ENCODE measurements at places on chromosomes 13 and 19. TPM values are rescaled to one million over a fixed set of nuclear protein-coding genes. Genes with fewer than 3 reads are reported as not detected.

Gene UPK1A
- not detected for total RNA-seq

- no peak for DNase-seq
These were observed 170.1 kb downstream of the RGCC start for GRCh38 chr13:41627425-41627824.

- no peak for DNase-seq
These were observed 301.7 kb downstream of the NDFIP2 start for GRCh38 chr13:79782541-79783205.

- DNase-seq = peak; percentile 51
These were observed 818.2 kb downstream of the UQCRFS1 start for GRCh38 chr19:28394725-28395124.

DNA sequence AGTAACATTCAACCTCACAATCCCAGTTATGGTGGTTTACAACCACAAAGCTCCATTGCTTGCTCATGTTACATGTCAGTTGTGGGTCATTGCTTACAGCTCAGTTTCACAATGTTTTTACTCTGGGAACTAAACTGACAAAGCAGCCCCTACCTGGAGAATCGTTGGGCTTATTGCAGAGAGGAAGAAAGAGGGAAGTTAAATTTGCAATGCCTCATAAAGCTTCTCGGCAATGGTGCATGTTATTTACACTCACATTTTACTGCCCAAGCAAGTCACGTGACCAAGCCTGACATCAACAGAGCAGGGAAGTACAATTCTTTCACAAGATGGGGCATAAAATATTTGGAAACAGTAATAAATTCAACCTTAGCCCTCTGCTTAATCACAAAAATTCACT lies 441.6 kb downstream of the TDRD3 start:
- no peak for DNase-seq

- no peak for DNase-seq
These were observed 86.5 kb downstream of the COL4A1 start for GRCh38 chr13:110220471-110220870.

DNA sequence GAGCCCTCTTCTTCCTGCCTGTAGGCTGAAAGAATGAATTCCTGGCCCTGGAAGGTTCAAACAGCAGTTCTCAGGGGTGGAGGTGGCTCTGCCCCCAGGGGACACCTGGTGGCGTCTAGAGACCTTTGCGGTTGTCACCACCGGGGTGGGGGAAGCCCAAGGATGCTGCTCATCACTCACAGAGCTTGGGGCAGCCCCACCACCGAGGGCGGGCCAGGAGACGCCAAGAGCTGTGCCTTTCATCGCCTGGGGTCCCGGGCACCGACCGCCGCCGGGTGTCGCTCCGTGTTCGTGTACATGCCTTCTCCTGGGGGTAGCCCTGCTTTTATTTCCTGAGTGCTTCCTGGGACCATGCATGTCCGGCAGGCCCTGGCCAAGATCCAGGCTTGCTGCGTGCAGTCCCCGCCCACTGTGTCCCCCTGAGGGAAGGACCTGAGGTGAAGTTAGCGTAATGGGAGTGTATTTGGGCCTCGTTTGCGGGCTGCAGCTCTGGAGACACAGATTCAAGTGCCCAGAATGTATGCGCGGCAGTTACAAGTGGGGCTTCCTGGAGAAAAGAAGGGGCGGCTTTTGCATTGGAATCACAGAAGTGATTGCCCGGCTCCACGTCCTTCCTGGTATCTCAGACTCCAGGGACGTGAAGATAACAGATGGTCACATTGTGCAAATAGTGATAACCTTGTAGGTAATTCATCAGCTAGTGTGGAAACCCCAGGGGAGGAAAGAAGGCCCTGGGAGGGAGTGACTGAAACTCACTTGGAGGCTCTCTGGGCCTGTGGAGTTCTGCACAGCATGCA lies 7.8 kb downstream of the DOT1L start:
- DNase-seq = peak; percentile 82

DNA sequence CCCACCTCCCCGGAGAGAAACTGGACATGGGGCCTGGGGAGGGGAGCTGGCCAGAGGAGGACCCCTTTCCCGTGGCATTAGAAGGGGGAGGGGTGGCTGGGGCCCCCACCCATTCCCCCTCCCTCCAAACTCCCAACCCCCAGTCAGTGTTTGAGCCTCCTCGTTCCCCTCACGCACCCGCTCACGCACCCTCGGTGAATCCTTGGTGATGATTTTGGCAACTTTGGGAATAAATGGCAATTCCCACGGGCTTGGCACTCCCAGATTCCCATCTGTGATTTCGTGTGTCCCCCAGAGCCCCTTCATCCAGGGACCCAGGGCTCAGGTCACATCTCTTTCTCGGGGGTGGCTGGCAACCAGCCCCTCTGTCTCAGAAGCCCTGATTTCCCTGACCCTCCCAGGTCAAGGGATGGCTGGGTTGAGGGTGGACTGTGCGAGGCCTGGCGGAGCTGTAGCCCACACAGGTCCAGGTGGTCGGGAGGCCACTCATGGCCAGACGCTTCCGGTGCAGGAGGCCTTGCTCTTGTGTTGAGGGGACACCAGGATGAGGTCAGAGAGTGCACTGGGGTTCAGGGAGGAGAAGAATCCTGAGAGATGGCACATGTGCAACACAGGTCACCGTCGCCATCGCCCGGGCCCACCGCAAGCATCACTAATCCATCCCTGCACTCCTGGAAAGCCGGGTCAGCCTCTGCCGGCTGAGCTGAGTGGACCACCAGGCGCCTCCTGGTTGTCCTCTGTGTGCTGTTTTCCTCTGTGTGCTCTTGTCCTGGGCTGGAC lies 20.7 kb downstream of the EPN1 start:
- no peak for DNase-seq

Gene IRGC
- not detected for total RNA-seq

GRCh38 chr13:87712012-87712411 lies 40.8 kb downstream of the SLITRK5 start:
- no peak for DNase-seq

Gene BRSK1
- 25.7 TPM for total RNA-seq

DNA sequence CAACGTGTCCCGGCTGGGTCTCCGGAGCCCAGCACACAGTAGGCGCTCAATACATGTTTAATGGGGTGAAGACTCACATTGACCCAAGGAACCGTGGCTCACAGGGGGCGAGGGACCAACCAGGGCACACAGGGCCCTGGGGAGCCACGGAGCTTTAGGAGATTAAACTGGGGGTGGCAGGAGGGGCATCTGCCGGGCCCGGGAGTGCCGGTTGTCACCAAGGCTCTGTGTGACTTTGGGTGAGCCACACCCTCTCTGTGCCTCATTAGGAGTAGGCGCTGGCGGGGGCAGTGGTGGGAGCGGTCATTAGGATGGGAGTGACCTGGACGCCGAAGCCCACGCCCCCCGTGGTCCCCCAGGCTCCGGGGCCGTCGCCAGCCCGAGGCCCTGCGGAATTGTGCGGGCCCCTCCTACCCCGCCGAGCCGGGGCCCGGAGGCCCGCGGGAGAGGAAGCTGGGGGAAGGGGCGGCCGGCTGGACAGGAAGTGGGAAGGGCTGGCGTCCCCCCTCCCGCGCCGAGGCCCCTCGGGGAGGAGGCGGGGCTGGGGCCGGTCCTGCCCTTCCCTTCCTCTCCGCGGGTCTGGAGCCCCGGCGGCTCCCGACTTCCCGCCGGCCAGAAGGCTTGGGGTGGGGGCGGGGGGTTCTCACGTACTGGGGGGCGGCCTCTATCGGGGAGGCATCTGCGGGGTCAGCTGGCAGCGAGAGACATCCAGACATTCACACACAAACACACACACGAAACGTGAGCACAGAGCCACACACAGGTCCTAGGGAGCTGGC lies 1.8 kb upstream of the SSBP4 start:
- DNase-seq = no peak

DNA sequence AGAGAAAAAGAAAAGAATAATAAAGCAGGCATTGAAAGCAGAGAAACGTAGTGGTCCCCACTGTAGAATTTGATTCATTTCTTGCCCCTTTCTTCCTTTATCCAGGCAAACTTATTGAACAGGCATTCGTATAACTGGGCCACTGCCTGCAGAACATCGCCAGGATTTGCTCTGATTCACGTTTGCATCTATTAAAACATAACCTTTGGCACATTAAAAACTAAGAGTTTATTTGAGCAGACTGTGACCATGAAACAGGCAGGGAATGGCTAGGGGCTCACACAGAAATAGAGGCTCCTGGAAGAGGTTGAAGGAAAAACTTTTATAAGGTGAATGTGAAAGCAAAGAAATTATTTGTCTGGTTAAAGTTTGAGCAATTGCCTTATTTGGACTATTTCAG lies 12.5 kb upstream of the SUPT20H start:
- DNase-seq = no peak

DNA sequence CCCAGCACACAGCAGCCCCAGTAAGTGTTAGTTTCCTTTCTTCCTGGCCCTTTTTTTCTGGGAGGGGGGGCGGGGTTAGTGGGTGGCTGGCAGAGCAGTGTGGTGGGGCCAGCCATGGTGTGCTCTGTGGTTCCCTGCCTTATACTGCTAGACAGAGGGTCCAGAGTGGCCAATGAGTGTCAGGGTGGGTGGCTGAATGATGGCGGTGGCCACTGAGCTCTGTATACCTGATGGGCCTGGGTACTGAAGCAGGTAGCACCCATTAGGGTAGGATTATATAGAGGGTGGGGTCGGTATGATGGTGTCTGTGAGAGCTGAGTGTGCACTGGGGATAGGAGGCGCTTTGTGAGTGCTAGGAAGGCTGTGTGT lies 13.8 kb downstream of the CIC start:
- DNase-seq = no peak

Gene USE1
- 28.6 TPM for total RNA-seq

DNA sequence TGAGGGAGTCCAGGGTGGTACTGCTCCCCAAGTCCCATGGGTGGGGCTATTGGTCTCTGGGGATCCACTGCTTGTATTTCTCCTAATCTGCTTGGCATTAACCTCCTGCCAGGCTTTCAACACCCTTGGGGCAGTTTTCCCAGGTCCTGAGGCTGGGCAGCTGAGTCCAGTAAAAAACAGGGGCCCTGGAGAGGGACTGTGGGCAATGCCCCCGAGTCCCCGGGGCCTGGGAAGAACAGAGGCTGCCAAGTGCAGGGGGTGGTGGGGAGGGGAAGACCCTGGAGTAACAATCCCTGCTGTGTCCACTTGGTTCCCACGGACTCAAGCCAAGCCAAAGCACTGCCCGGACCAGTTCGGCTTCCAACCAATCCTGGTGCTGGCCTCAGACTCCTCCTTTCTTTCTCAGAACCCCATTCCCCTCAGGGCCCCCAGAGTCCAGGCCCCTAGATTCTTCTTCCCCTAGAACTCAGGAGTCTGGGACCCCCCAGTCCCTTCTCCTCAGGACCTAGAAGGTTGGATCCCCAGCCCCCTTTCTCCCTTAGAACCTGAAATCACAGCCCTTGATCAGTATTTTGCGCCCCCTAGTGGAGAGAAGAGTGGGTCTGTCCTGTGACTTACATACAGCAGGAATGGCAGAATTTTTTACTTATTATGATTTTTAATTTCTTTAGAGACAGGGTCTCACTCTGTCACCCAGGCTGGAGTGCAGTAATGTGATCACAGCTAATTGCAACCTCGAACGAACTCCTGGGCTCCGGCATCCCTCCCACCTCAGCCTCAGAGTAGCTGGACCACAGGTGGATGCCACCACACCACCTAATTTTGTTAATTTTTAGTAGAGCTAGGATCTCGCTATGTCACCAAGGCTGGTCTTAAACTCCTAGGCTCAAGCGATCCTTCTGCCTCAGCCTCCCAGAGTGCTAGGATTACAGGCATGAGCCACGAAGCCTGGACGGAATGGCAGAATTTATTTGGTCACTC lies 3.7 kb upstream of the CLPTM1 start:
- peak; percentile 88 for DNase-seq

DNA sequence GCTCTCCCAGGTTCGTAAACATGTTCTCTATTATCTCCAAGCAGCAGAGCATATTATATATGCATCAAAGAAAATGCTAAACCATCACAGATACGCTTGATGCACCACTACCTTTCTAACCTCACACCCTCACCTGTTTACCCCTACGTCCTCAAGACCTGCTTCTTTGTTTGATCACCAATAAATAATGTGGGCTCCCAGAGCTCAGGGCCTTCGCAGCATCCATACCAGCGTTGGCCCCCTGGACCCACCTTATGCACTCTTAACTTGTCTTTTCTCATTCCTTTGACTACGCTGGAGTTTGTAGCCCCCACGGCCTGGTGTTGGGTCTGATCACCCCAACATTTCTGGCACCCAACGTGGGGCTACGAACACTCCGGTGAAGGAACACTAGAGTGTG lies 10.0 kb upstream of the ZNF443 start:
- DNase-seq = no peak

GRCh38 chr13:71171740-71172139 lies 695.3 kb downstream of the DACH1 start:
- DNase-seq = no peak

Gene TMPRSS9
- total RNA-seq = 0.28 TPM

Gene CCDC8
- 0.10 TPM for total RNA-seq

GRCh38 chr19:55643887-55644176 lies 383 bp downstream of the ZNF581 start:
- DNase-seq = no peak

Gene EGLN2
- 87.9 TPM for total RNA-seq

- no peak for DNase-seq
These were observed 8.9 kb downstream of the FPR1 start for GRCh38 chr19:51742789-51743188.

DNA sequence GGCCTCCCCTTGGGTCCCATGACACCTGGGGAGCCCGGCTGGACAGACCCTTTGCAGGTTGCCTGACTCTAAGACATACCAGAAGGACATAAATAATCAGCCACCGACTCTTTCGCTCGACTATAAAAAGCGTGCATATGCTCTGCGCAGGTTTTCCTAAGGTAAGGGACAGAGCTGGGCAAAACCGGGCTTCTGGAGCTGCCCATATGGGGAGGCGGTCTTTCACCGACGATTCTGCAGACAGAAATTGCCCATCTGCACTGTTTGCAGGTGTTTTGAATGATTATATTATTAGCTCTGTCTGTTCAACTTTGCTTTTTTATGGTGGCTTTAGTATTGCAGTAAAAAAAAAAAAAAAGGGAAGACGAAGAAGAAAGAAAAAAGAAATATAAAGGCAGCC lies 347.2 kb downstream of the TSHZ3 start:
- no peak for DNase-seq

Gene APLP1
- total RNA-seq = 0.70 TPM

- DNase-seq = no peak
These were observed 113.9 kb downstream of the CRYL1 start for GRCh38 chr13:20411638-20412342.

- no peak for DNase-seq
These were observed 107.2 kb downstream of the CACNA1A start for GRCh38 chr19:13398780-13399726.

Gene LILRA6
- total RNA-seq = not detected

GRCh38 chr13:50779443-50780200 lies 63.9 kb downstream of the DLEU7 start:
- no peak for DNase-seq

- DNase-seq = no peak
These were observed 128.3 kb upstream of the MIR17HG start for GRCh38 chr13:91219201-91219600.

Measured in OCI-LY7 (cell line).